Stimulated activated CD4-positive, alpha-beta T cell treated with anti-CD3 and anti-CD28 coated beads, Interleukin-2, amount 100 ng/mL, for 24 hours (primary cell): ENCODE measurements at places on chromosomes 4 and X.
A peak's percentile ranks its signal among the peaks of the same experiment; 100 is the strongest.

DNA sequence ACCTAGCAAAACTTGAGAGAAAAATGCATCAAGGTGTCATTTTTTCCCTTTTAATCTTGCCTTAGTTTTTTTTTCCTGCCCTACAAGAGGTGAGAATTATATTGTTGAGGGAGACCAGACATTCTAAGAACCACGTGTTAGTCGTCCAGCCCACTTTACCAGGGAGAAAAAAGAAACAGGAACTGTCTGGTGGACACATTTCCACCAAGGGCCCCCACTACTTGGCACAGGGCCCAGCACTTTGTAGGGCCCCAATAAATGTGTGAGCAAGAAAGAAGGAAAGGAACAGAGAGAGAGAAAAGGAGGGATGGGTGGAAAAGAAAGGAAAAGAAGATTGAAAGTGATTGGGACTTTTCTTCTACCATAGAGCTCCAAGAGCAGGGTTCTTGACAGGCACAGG lies 3.9 kb upstream of the EGFL6 start:
- no peak for DNase-seq

GRCh38 chr4:79426989-79427388 lies 19.0 kb upstream of the GK2 start:
- no peak for DNase-seq

DNA sequence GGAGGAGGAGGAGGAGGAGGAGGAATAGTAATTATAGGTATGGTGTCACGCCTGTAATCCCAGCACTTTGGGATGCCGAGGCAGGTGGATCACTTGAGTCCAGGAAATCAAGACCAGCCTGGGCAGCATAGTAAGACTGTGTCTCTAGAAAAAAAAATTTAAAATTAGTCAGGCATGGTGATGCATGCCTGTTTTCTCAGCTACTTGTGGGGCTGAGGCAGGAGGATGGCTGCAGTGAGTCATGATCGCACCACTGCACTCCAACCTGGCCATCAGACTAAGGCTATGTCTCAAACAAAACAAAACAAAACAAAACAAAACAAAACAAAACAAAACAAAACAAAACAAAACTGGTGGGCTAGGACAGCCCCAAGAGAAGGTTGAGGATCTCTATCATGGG lies 3.0 kb downstream of the STARD8 start:
- no peak for DNase-seq

GRCh38 chr4:123215536-123215935 lies 181.1 kb upstream of the SPRY1 start:
- no peak for DNase-seq

DNA sequence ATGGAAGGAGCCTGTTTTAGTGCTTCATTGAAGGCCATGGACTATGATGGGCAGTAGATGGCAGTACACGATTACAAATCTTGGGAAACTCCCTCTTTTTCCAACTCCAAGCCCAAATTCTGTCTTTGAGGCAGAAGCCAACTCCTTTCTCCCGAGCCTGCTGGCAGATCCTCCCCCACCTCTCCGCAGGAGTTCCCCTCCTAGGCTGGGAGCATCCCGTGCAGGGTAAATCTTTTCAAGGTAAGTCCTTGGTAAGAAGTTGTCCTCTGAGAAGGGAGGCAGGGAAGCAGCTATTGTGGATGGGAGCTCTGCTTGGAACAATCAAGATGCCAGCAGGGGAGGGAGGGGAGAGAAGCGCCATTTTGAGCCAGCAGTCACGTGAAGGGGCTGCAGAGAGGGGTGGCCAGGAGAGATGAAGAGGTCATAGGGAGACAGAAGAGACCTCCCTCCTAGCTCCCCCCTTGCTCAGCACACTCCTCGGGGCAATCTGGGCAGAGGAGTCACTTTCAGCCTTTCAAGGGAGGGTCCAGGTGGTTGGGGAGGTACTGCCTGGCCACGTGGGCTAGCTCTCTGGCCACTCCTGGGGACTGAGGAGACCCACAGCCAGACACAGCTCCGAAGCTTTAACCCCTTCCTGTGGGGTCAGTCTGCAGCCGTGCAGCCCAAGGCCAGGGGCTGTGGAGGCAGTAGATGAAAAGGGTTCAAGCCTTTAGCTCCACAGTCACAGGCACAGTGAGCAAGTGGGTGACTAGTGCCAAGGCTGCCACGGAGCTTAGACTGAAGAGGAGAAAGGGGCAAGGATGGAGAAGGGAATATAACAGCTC lies 9.6 kb downstream of the CC2D2A start:
- DNase-seq, result no peak

- DNase-seq, result no peak
These were observed 1234.2 kb downstream of the FAM133A start for GRCh38 chrX:94908171-94908570.

GRCh38 chrX:87900320-87900908 lies 382.8 kb downstream of the KLHL4 start:
- peak; percentile 16 for DNase-seq

DNA sequence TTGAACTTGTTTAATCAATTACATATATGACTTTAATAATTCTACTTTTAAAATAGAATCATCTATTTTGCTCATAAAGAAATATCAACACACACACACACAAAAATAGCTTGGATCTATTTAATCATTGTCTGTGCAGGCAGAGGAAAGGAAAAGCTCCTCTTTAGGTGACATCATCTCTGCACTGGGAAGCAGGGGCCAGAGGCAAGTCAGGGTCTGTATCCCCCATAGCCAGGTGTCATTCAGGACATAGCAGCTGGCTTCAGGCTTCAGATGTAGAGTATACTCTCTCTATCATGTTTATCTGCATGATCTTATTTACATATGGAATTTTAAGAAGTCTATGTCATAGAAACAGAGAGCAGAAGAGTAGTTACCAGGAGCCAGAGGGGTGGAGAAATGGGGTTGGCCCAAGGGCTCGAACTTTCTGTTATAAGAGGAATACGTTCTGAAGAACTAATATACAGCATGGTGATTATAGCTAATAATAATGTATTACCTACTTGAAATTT lies 110.4 kb upstream of the LDB2 start:
- no peak for DNase-seq

GRCh38 chr4:11966782-11967181 lies 538.1 kb upstream of the HS3ST1 start:
- no peak for DNase-seq

DNA sequence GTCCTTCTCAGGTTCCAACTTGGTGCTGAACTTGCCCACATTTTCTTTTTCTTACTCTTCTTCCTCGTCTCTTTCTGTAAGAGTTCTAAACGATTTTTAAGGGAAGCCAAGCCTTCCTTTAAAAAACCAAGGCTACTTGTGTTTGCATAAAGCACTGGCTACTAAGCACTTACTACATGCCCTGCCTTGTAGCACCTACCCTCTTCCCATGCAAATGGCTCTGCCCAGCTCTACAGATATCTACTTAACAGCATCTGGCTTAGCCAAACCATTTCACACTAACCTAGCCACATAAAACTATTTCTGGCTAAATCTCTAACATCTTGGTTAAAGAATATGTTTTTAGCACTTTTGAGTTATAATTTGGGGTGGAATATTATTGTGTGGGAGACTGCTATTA lies 26.9 kb upstream of the ARMCX2 start:
- DNase-seq, result no peak

DNA sequence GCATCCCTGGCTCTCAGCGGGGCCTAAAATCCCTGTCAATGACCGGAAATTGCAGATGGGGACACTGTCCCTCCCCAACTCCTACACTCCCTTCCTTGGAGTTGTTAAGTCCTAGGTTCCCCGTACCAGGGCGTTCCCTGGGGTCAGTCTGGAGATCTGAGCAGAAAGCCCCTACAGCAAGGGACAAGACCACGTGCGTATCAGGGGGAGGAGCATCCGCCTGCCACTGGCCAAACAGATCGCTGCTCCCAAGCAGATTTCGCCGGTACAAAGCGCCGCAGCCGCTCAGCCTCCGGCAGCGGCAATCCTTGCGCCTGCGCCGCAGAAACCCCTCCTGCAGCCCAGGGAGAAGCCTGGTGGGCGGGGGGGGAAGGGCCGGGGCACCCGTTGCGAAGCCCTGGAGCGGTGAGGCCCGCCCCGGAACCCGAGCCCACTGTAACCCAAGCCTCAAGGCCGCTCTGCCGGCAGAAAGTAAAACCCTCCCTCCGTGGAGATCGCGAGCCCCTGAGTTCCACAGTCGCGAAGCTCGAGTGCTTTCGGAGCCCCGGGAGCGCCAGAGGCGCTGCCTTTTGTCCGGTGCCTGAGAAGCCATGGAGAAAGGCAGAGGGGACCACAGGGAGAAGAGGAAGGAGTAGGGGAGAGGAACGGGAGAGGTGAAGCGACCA lies 2.7 kb downstream of the CRMP1 start:
- DNase-seq, result no peak
